Non-pigmented ciliary epithelial cell (primary cell): ENCODE measurements at places on chromosomes 13 and 19.

DNA sequence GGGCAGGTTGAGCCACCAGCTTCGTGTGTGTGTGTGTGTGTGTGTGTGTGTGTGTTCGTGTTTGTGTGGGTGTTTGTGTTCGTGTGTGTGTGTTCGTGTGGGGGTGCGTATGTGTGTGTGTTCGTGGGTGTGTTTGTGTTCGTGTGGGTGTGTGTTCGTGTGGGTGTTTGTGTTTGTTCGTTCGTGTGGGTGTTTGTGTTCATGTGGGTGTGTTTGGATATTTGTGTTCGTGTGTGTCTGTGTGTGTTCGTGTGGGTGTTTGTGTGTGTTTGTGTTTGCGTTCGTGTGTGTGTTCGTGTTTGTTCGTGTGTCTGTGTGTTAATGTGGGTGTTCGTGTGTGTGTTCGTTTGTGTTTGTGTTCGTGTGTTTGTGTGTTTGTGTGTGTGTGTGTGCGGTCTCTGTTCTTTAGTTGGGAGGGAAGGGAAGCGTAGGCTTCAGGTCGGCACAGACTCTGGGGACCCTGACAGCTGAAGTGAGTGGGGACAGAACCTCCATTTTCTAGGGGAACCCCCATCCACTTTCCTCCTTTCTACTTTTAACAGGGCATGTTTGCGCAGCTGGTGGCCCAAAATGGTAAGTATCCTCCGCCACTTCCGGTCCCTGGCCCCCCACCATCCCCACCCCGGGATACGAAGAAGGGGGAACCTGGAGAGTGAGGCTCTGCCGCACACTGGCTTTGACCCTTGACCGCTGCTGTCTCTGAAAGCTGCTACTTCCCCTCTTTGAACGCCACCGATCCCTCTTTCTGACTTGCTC is 1.6 kb downstream of the TNFSF9 start:
- DNase-seq, result no peak

DNA sequence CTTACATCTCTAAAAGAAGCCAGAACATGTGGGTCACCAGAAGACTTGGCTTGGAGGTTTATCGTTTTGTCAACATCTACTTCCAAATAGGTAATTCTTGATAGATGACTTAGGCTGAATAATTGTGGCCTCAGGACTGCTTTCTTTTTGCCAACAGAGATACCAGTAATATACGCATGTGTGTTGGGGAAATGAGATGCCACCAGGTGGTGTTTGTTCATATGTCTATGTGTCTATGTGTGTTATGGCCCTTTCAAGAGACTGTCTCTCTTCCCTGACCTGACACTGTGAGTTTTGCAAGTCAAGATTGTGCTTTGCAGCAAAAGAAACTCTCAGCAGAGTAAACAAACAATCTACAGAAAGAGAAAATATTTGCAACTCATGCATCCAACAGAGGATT is 31.6 kb upstream of the METTL21C start:
- no peak for DNase-seq

DNA sequence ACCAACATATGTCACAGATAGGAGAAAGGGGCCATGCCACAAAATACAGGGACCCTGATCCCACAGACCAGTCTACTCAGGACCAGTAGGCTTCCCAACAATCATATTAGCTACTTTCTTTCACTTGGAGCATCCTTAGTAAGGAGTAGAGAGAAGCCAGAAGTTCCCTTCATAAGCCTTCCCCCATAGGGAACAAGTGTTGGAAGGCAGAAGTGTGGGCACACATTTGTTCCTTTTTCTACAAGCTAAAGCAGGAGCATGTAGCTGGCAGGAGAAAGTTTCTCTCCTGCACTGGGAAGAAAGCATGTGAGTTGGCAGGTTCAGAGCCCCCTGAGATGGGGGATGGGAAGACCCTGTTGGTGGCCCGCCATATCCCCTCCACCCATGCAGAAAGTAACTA is 165.4 kb downstream of the KCTD12 start:
- no peak for DNase-seq

DNA sequence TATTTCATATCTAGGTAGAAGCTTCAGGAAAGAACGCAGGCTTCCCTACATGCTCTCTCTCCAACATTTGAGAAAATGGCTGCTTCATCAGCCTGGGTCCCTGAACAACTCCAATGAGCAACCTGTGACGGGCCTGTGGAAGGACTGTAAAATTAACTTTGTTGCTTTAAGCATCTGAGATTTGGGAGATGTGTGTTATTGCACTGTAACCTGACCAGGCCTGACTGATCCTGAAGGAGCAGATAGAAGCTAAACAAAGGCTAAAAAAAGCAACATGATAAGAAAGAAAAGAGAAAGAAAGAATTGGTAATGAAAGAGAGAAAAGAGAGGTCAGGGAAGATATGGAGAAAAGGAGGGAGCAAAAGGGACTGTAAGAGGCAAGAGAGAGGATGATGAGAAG is 77.1 kb upstream of the MBNL2 start:
- no peak for DNase-seq

DNA sequence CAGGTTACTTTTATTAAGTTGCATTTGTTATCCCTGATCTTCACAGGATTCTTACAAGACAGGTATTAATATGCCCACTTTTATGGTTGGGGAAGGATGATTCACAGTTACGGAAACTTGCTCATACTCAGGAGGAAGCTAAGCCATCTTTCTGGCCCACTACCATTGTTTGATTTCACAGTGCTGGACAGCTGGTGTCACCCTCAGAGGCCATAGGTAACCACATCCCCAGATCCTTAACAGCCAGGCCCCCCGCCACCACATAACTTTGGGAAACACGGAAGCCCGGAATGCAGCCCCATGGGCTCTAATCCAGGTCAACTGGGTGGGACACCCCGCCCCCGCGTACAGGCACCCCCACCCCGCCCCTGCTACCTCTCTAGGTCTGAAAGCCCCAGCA is 119.7 kb downstream of the IRS2 start:
- DNase-seq, result no peak

GRCh38 chr13:98495627-98496478 is 81.1 kb downstream of the STK24 start:
- DNase-seq, result no peak

- no peak for DNase-seq
Observed at GRCh38 chr13:53143757-53144339, 115.2 kb downstream of the OLFM4 start.

- DNase-seq, result no peak
Observed at GRCh38 chr13:112325142-112325808, 50.9 kb upstream of the SPACA7 start.

GRCh38 chr13:93625536-93625935 is 398.9 kb downstream of the GPC6 start:
- no peak for DNase-seq

DNA sequence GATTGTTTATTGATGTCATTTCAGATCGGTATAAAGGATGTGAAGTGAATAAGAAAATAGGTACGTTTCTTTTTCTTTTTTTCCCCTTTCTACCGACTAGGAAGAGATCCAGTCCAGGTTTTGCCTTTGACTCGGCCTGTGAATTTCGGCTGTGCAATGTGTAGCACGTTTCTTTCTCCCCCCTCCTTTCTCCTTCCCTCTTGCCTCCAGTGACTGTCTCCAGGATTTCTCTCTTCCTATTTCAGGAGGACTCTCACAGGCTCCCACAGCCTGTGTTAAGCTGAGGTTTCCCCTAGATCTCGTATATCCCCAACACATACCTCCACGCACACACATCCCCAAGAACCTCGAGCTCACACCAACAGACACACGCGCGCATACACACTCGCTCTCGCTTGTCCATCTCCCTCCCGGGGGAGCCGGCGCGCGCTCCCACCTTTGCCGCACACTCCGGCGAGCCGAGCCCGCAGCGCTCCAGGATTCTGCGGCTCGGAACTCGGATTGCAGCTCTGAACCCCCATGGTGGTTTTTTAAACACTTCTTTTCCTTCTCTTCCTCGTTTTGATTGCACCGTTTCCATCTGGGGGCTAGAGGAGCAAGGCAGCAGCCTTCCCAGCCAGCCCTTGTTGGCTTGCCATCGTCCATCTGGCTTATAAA is at the start of gene GPC6:
TSS of gene GPC6 (plus strand) at position 185 of the 657 bp plus-strand sequence.
- DNase-seq, result peak; percentile 88

- DNase-seq, result no peak
Observed at GRCh38 chr19:30063650-30064347, 121.8 kb downstream of the URI1 start.

DNA sequence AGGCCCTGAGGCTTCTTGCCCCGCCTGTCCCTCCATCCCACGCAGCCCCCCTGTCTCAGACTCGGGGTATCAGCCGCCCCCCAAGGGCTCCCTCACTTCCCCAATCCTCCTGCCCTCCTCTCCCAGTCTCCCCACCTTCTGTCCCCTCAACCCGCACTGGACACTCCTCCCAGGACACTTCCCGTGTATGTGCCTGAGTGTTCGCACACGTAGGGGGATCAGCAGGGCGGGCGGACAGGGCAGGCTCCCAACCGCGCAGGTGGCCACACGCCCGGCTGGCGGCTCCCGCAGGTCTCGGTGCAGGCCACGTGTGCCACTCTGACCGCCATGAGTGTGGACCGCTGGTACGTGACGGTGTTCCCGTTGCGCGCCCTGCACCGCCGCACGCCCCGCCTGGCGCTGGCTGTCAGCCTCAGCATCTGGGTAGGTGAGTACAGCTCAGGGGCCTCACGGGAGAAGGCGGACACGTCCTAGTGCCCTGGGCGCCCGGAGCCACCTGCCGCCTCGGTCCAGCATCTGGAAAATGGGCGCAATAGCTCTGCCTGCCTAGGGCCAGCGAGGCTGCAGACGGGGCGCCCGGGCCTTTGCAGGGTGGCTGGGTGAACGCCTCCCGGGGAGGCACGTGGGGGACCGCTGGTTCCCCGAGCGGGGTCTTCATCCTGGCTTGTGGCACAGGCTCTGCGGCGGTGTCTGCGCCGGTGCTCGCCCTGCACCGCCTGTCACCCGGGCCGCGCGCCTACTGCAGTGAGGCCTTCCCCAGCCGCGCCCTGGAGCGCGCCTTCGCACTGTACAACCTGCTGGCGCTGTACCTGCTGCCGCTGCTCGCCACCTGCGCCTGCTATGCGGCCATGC is 2.3 kb downstream of the KISS1R start:
- DNase-seq, result no peak

DNA sequence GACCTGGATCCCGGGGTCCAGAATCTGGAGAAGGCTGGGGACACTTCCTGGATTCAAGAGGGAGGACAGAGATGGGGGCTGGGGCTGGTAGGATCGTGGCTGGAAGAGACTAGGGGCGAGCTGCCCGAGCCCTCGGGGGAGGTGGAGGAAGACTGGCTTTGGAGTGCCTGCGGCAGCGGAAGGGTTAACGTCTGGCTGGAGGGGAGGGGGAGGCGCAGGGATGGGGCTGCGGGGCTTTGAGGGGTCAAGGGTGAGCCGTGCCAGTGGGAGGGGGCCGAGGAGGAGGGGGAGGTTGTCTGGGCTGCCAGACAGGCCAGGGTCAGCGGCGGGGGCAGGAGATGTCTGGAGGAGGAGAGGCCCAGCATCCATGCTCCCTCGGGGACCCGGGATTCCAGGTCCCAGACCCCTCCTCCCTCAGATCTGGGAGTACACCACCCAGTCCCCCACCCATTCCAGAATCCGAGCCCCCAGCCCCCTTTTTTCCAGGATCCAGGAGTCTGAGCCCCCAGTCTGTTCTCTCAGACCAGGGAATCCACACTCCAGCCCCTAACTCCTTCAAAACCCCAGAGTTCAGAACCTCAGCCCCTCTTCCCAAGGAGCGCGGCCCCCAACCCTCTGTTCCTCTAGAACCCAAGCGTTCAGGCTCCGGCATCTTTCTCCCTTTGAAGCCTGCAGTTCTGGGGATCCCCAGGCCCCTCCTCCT is 3.2 kb upstream of the SPACA6 start:
- no peak for DNase-seq

GRCh38 chr13:106691341-106691740 is 123.4 kb upstream of the ARGLU1 start:
- no peak for DNase-seq

DNA sequence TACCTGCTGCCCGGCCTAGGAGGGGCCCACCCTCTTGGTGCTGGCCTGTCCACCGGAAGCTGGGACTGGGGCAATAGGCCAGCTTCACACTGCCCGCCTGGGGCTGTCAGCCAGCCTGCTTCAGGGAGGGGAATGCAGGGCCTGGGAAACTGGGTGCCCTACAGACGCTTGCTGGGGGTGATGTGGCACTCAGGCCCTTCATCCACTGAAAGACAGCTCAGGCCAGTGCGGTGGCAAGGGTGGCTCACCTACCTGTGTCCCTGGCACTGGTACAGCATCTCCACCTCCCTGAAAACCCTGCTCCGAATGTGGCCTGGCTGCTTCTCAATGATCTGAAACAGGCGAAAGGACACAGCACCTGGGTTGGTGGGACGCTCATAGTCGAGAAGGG is 7.8 kb downstream of the MKNK2 start:
- DNase-seq, result no peak

GRCh38 chr19:31049431-31049830 is 299.8 kb downstream of the TSHZ3 start:
- no peak for DNase-seq

GRCh38 chr13:71460211-71460610 is 406.8 kb downstream of the DACH1 start:
- peak; percentile 9 for DNase-seq

DNA sequence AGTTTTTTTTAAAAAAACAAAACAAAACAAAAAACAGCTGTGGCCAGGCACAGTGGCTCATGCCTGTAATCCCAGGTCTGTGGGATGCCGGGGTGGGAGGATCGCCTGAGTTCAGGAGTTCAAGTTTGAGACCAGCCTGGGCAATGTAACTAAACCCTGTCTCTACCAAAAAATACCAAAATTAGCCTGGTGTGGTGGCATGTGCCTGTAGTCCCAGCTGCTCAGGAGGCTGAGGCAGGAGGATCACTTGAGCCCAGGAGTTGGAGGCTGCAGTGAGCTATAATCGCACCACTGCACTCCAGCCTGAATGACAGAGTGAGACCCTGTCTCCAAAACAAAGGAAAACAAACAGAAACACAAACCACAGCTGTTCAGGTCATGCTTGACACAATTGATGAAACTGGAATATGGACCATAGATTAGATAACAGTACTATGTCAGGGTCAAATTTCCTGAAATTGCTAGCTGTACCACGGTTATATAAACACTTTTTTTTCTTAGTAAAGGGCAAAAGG is 6.9 kb upstream of the ANGPTL4 start:
- DNase-seq, result no peak

GRCh38 chr13:31853643-31854326 is 114.5 kb downstream of the RXFP2 start:
- no peak for DNase-seq

GRCh38 chr19:39698535-39698934 is 5.7 kb upstream of the LGALS14 start:
- DNase-seq, result no peak

GRCh38 chr19:10372690-10373089 is 7.7 kb downstream of the TYK2 start:
- no peak for DNase-seq

- DNase-seq, result no peak
Observed at GRCh38 chr19:33819506-33819879, 22.8 kb downstream of the KCTD15 start.
